ENCODE measurements at places on chromosomes 3 and 15.
A peak's percentile ranks its signal among the peaks of the same experiment; 100 is the strongest.

DNA sequence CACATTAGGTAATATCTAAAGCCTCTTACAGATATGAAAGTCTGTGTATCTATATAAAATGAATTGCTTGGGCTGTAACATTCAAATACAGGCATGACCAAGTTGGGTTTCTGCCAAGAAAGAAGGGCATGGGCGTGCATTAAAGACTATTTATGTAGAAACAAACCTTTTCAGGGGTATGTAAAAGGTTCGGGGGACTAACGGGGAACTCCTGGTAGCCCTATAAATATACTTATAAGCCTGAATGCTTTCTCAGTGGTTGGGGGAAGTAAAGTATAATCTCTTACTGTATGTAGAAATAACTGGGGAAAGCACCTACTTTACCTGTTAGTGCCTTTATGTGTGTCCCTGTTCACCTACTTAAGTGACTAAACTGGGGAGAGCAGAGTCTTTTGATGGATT is 154.5 kb upstream of the TBL1XR1 start:
- DNase-seq = no peak

- DNase-seq = no peak
Measured at GRCh38 chr15:76338486-76339304, 2.1 kb downstream of the ISL2 start.

DNA sequence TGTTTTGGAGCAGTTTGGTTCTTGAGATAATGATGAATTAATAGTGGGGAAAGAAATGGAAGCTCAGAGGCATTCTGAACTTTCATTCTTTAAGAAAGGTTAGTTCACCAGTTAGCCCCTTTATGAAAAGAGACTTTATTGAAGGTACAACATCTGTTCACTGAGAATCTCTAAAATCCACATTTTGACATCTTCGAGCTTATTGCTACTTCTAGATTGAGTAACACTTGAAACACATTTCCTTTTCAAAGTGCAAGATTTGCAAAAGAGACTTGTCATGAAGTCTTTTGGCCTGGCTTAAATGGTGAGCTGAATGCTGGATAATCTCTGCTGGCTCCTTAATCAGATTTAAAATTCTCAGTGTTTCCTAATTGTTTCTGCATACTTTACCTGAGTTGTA is 42.3 kb downstream of the RAB8B start:
- no peak for DNase-seq

DNA sequence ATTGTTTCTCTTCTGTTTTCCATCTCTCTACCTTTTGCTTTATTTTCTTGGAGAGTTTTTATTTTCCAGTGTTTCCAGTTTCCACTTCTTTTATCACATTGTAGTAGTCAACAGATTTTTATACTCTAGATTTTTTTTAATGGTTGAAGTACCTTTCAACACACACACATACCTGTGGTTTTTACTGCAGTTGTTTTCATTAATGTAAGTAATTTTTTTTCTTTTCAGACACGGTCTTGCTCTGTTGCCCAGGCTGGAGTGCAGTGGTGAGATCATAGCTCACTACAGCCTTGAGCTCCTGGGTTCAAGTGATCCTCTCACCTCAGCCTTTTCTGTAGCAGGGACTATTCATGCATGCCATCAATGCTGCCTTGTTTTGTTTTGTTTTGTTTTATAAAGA is 472.5 kb upstream of the SGO1 start:
- DNase-seq = no peak

DNA sequence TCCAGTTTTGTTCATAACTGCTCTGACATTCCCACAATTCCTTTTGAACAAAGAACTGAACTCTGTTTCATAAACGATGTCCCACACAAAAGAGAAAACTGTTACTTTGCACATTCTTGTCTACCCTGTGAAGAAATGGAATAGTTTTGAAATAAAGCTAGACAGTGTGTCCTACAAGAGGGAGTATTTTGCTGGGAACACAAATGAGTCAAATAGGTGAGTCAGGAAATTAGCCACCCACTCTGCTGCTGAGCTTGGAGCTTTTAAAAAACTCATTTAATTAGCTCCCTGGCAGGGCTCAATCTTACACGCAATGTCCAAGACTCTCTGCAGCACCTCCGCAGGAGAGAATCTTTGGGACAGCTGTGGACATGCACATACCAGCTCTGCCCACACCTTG is 193.4 kb downstream of the SLC9A9 start:
- DNase-seq = no peak

DNA sequence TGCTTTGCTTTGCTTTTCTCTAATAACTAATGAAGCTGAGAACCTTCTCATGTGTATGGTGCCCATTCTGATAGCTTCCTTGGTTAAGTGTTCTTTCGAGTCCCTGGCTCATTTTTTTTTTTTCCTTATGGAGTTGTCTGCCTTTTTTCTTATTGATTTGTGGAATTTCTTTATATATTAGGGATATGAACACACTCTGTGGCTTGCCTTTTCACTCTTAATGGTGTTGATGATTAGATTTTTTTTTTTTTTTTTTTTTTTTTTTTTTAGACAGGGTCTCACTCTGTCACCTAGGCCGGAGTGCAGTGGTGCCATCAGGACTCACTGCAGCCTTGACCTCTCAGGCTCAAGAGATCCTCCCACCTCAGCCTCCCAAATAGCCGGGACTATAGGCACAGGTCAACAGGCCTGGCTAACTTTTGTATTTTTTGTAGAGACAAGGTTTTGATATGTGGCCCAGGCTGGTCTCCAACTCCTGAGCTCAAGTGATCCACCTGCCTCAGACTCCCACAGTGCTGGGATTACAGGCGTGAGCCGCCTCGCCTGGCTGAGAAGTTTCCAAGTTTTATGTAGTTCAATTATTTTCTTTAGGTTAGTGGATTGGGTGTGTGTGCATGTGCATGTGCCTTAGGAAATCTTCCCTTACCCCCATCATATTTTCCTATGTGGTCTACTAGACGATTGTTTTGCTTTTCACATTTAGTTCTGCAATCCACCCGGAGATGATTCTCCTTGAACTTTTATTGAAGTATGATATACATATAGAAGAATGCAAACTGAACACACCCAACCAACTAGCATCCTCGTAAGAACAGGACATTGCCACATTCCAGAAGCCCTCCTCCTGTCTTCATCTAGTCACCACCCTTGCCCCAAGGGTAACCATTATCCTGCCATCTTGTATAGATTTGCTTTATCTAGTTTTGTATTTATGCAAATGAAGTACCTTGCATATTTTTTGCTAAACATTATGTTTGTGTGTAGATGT is 1.7 kb upstream of the SNRPA1 start:
- peak; percentile 37 for DNase-seq

GRCh38 chr15:82150645-82151044 is 104.8 kb upstream of the MEX3B start:
- DNase-seq = no peak

GRCh38 chr3:134086616-134087015 is 56.9 kb upstream of the SLCO2A1 start:
- DNase-seq = no peak

GRCh38 chr15:101283931-101284330 is 6.6 kb upstream of the SELENOS start:
- no peak for DNase-seq

DNA sequence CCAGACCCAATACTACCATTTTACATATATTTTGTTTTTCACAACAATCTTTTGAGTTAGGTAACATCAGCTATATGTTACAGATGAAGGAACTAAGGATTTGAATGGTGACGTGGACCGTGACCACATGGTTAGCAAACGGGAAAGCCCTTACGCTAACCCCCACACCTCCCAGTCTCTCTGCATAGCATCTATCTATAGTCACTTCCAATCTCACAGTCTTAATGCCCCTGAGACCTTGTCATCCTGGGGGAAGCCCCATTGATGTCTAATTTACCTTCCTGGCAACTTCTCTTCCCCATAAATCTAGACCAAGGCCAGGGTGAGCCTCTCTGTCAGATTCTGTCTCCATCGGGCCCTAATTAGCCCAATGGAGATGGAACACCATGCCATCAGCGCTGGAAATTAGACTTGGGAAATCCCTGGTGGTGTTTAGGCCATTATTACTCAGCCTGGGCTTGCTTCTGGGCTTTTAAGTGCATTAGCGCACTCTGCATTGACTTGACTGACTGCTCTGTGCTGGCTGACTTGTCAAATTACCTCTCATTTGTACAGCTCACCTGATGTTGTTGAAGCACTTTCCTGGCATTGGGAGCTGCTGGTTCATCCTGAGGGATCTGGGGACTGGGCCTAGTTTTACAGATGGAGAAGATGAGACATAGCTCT is 34.0 kb upstream of the SH3GL3 start:
- DNase-seq = no peak

DNA sequence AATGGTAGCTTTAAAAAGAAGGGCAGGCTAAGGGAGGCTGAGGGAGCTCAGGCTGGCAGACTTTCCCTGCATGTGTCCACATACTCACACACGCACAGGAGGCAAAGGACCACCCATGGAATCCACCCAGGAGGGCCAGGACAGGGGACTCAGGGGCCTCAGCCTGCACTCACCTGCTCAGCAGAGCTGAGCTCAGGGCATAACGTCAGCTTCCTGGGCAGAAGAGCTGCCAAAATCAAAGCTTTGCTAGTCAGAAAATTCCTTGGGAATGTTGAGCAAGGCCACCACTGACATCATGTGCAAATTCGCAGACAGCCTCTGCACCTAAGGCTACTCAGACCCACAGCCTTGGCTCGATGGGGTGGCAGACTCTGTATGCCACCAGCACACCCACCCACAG is 16.4 kb upstream of the ALAS1 start:
- DNase-seq = peak; percentile 30

- peak; percentile 100 for DNase-seq
Measured at GRCh38 chr3:98901392-98902350, at the start of gene DCBLD2. DCBLD2 (minus strand) TSS chr3:98901695; CDS start chr3:98901326, 369 bp downstream.

GRCh38 chr3:71406972-71407810 is 176.3 kb downstream of the FOXP1 start:
- no peak for DNase-seq

GRCh38 chr3:196533260-196533681 is 18.1 kb upstream of the SMCO1 start:
- no peak for DNase-seq

GRCh38 chr15:86624261-86625036 is 544.8 kb downstream of the AGBL1 start:
- DNase-seq = peak; percentile 97

GRCh38 chr15:78633348-78633747 is 7.7 kb downstream of the CHRNB4 start:
- DNase-seq = no peak

DNA sequence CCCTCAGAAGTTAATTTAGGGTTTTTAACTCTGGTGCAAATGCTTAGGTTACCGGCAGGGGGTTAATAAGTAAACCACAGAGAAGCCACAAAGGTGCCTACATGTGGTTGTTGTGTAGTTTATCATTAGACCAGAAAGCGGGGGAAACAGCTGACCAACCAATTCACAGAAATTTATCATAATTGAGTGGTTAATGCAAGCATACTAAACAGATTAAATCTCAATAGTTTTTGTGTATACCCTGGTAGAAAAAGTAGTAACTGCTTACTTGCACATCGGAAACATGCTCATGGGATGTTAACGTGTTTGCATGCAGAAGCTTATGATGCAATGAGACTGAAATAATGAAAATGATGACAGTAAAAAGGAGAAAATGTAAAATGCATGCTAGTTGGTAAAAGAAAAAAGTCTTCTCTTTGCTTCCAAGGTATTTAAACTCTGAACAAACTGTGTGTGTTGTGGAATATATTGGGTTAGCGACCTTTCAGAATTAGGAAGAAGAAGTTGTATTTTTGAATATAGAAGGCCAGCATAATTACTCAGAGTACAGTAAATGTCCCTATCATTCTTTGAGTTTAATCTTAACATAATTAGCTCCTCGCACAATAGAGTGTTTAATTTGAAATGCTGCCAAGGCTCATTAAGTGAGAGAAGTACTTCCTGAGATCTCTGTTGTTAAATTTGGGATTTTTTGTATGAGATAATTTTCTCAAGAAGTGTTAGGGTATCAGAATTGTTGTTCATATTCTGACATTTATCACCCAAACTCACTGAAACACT is 316.2 kb downstream of the PTPRG start:
- DNase-seq = no peak

DNA sequence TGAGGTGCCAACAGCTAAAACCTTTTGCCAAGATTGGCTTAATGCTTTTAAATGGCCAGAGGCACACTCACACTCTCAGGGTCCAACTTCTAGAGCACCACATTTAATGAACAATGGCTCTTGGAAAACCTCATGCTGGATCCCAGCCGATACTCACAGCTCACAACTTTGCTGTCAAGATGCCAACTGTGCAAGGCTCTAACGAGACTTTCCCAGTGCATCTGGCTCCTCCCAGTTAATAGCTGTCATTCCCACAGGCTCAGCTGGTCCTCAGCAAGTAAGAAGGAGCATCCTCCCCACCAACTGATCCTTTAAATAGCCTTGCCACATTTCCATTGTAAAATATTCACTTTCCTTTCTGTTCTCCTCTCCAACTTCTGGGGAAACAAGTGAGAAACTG is 20.3 kb upstream of the FRMD4B start:
- no peak for DNase-seq

- DNase-seq = no peak
Measured at GRCh38 chr3:134696155-134696554, 45.3 kb upstream of the KY start.

DNA sequence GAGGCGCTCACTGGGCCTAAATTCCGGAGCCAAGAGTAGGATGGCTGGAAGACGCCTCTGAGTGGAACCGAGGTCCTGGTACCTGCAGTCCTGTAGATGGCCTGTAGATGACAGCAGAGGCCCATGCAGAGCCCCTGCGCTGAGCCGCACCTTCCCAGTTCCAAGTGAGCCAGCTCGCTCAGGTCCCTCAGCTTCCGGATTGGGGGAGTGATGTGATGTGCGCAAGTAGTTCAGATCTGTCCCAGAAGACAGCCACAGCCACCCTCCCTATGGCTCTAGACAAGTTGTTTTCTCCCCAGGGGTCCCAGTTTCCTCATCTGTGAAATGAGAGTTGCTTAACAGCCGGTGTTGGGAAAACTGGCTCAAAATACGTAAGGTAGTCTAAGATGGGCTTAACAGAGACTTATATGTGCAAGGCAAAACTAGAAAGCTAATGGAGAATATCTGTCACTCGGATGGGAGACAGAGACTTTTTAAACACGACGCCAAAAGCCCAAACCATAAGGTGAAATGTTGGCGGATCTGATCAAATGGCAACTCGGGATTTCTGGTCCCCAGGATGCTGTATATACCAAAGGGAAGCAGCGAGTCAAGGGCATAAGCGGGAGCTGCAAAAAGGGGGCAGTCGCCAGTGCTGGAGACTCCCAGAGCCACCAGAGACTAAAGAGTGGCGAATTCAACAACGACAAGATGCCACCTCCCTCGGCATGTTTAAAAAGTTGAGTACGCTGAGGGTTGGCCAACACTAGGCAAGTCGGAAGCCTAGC is 765 bp upstream of the MAPKAPK3 start:
- peak; percentile 62 for DNase-seq

DNA sequence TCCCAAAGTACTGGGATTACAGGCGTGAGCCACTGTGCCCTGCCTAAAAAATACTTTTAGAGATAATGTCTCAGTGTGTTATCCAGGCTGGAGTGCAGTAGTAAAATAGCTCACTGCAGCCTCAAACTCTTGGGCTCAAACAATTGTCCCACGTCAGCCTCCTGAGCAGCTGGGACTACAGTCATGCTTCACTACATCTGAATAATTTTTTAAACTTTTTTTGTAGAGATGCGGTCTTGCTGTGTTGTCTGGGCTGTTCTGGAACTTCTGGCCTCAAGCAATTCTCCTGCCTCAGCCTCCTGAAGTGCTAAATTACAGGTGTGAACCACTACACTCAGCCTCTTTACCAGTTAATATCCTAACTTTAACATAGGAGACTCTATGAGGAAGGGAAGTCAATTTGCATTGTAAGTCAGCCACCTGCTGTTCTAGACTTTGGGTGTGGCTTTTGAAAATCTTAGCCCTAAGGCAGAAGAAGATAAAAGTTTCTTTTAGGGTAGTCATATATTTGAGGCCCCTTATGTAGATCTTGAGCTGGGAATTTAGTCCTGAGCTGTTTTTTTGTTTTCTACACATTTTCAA is 78.2 kb upstream of the RASGRP1 start:
- no peak for DNase-seq

- no peak for DNase-seq
Measured at GRCh38 chr3:17342119-17342518, 400.3 kb downstream of the TBC1D5 start.

Measured in MG63 (cell line).